Stimulated activated CD4-positive, alpha-beta T cell treated with anti-CD3 and anti-CD28 coated beads, Interleukin-1b, Interleukin-23, amount 100 ng/mL, for 1 hour (primary cell): ENCODE measurements at places on chromosomes 7 and 10.
A peak's percentile ranks its signal among the peaks of the same experiment; 100 is the strongest.

GRCh38 chr10:88505265-88505664 lies 77.9 kb downstream of the RNLS start:
- no peak for DNase-seq

DNA sequence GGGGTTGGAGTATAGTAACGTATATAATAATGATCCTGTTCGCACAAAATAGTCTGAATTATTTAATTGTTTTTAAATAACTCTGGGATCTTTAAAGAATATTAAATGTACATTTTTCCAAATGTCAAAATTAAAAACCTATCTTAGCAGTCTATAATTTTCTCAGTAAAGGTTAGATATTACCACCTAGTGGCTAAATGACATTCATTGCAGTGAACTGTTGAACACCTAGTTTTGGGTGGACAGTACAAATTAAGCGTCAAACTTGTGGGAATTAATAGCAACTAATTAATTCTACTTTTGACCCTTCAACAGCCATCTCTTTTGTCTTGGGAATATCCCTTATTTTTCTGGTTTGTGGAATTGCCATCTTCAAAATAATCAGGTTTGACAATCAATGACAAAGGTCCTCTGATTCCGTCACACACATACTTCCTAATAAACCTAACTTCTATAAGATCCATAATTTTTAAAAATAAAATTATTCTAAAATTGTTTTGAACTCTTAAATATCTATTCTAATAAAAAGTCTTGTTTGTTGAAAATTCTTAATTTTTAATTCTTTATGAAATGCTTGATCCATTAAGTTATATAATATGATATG lies 165.7 kb downstream of the SEMA3D start:
- DNase-seq: no peak

DNA sequence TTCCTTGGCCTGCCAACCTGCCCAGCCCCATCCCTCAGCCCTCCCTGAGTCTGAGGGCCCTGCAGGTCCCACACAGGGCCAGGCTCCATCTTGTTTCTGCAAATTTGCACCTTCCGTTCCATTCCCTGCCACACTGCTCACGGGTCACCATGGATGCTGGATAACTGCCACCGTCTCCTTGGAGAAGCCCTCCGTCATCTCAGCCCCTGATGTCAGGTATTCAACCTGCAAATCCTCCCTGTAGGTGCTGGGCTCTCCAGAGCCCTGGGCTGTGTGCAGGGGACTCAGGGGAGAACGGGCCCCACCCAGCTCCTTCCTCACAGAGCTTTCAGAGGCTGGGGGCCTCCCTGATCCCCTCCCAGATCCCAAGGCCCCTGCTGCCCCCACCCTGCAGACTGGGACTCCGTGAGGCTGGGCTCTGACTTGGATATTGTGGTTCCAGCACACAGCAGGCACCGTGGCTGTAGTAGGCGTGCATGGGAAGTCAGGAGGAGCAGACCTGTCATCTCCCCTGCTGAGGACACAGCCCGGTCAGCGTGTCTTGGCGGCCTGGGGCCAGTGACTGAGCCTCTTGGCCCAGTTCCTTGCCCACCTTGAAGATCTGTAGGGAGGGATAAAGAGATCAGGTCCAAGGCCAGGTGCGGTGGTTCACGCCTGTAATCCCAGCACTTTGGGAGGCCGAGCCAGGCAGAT lies 121.7 kb upstream of the TNRC18 start:
- DNase-seq: no peak

DNA sequence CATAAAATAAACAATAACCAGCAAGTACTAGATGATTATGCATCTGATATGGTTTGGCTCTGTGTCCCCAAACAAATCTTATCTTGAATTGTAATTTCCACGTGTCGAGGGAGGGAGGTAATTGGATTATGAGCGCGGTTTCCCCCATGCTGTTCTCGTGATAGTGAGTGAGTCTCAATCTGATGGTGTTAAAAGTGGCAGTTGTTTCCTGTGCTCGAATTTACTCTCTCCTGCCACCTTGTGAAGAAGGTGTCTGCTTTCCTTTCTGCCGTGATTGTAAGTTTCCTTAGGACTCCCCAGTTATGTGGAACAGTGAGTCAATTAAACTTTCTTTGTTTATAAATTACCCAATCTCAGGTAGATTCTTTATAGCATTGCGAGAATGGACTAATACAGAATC lies 15.1 kb downstream of the CNTNAP2 start:
- no peak for DNase-seq

DNA sequence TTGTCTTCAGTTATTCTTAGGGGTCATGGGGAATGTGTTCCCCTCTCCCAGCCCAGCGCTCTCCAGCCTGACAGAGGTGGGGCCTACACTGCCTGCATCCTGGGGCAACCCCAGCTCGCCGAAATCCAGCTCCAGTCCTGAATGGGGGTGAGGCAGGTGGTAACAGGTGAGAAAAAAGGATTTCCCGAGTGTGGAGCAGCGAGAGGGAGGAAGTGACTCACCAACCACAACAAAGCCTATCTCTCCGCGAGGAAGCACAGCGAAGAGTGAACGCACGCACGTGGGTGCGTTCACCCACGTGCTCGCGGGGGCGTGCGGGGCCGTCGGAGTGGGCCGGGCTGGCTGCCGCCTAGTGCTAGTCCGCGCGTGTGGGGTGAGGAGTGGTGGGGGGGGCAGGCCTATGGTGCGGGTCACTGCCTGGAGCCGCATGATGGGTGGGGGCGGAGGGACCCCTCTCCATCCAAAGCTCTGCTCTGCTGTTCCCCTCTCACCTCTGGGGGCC lies 855 bp upstream of the PALD1 start:
- DNase-seq: peak; percentile 52

- no peak for DNase-seq
These were observed 94.9 kb downstream of the ARHGAP12 start for GRCh38 chr10:31833753-31834152.

DNA sequence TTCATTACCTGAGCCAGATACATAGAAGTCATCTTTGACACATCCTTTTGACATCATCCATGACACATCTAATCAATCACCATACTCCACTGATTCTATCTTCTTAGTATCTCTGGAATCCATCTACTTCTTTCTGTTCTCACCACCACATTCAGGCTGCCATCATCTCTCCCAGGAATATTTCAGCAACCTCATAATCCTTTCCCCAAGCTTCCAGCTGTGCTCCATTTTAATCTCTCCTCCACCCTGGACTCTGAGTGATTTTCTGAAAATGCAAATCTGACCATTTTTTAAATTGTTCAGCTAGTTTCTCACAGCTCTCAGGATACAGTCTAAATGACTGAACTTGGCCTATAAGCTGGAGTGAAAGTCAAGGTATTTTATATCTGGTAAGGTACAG lies 2.5 kb upstream of the BTRC start:
- DNase-seq: no peak

GRCh38 chr7:50317697-50318669 lies 13.5 kb downstream of the IKZF1 start:
- DNase-seq: no peak

DNA sequence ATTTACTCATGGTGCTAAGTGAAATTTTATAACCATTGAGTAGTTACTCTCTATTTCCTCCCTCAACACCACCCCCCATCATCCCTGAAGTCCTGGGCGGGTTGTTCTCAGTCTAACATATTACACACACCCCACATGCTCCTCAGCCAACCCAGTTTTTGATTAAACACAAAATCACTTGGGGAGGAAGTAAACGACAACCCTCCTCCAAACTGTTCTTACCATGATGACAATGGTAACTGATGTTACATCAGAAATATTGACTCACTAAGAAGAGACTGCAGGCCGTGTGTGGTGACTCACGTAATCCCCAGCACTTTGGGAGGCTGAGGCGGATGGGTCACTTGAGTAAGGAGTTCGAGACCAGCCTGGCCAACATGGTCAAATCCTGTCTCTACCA lies 44.2 kb downstream of the RAB11FIP2 start:
- DNase-seq: no peak

- no peak for DNase-seq
These were observed 91.3 kb upstream of the TMEM106B start for GRCh38 chr7:12119620-12120303.

DNA sequence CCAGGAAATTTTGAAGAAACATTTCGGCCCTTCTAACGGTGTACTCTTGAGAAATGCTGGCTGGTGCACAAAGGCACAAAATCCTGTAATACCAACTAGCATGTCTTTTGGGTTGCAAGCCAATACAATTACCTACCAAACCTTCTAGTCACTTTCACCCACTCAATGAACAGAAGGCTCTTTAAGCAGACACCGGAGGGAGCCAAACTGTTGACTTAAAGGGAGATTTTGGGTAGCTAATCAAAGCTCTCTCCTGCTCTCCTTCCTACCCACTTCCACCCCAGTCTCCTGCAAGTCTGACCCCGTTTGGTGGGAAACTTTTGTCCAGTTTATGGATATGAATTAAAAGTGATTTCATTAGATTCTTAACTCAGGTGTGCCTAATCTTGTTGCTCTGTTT lies 24.0 kb downstream of the GRM3 start:
- no peak for DNase-seq

GRCh38 chr7:92425311-92425947 lies 21.9 kb upstream of the GATAD1 start:
- no peak for DNase-seq

DNA sequence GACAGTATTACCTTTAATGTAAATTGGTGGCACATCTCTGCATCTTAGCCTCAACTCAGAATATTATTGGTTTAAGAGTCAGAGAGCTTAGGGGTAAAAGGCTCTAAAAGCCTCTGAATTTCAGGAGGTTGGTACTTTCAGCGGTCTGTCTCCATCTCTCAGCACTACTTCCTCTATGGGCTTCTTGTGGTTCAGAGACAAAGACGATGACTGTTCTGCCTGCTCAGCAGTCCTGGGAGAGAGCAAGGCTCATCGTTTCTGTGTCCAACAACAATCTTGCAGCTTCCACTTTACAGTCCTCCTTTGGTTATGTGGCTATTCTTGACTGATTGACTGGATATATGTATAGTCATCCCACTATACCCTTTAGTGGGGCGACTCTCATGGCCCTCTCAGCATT lies 394.7 kb downstream of the AUTS2 start:
- DNase-seq: no peak

DNA sequence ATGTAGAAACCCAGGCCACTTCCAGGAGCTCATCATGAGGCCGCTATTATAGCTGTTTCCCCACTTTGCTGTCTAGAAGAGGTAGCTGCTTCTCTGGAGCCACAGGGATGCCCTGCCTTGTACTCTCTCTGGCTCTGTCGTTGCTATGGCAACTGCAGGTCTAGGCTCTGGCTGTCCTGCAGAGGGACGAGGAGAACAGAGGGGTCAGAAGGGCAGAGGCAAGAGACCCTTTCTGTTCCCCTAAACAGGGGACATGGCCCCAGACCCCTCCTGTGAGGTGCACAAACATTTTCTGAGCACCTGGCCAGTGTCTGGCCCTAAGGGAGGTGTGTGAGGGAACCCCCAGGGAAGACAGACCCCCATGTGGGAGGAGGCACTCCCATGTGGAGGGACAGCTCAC lies 31.4 kb downstream of the ITPRIP start:
- DNase-seq: no peak

GRCh38 chr10:101617824-101618568 lies 29.9 kb downstream of the DPCD start:
- DNase-seq: no peak

GRCh38 chr7:8719102-8719501 lies 285.7 kb downstream of the NXPH1 start:
- no peak for DNase-seq

GRCh38 chr10:103901299-103901698 lies 16.7 kb downstream of the STN1 start:
- no peak for DNase-seq

DNA sequence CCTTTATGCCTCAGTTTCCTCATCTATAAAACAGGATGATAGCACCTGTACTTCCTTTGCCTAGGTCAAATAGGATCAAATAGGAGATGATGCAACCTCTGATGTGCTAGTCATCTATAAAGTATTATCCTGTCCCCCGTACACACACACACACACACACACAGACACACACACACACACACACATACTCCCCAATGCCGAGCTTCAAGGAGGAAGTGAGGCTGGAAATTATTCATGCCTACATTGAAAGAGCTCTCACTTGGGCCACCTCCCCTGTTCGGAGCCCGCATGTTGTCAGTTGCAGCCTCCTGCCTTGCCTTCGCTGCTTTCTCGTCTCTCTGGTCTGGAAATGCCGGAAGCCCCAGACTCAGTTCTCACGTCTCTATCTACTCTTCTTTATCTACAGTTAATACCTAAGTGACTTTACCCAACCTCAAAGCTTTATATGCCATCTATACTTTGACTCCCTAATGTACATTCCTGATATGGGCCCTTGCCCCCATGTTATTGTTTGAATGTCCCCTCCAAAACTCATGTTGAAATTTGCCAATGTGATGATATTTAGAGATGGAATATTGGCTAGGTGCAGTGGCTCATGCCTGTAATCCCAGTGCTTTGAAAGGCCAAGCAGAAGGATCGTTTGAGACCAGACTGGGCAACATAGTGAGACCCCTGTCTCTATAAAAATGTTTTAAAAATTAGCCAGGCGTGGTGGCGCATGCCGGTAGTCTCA lies 6.9 kb upstream of the UBE2H start:
- DNase-seq: no peak
